ENCODE measurements at places on chromosomes 12 and 14.

GRCh38 chr12:124564232-124564958 is 3.0 kb downstream of the NCOR2 start:
- peaks cover 48% of the 10 kb centered on the region for H3K4me1 ChIP-seq
- no peaks in the 10 kb centered on the region for H3K27me3 ChIP-seq
- H3K36me3 ChIP-seq: peaks cover 2% of the 10 kb centered on the region
- H3K27ac ChIP-seq: peak overlapping the region; percentile 75
- DNase-seq: no peak
- H3K4me3 ChIP-seq: peak overlapping the region; percentile 84

- H3K4me3 ChIP-seq: no peak overlapping the region
- H3K4me1 ChIP-seq: peaks cover 65% of the 10 kb centered on the region
- no peaks in the 10 kb centered on the region for H3K36me3 ChIP-seq
These were observed 107.3 kb downstream of the PPP2R5E start for GRCh38 chr14:63435838-63436237.

DNA sequence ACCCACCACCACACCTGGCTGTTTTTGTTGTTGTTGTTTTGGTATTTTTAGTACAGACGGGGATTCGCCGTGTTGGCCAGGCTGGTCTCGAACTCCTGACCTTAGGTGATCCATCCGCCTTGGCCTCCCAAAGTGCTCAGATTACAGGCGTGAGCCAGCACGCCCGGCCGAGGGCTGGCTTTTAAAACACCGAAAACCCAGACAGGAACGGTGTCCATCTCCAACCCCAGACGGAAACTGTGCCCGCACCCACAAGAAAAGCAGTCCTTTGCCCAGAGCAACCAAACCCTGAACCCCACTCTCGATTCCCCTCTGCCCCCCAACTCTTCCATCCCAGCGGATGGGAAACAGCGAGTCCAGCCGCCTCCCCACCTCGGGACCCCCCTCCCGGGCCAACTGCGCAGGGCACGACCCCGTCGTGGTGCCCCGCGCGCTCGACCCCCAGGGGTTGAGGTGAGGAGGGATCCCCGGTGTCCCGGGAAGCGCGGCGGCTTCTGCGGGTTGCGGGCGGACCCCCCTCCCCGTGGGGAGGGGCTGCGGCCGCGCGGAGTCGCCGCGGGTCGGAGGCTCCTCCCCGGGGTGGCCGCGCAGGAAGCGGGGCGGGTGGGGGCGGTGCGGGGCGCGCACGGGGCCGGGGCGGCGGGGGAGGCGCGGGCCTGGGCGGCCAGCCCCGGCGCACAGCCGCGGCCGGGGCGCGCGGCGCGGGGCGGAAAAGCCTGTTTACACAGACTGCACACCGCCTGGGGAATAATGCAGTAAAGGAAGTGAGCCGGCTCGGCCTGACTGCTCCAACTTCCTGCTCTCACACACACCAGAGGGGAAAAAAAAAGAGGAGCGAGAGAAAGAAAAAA is at the start of gene ELK3:
TSS of gene ELK3 (plus strand) at position 651 of the 851 bp plus-strand sequence.
- peak within 1 kb of the TSS; percentile 99 for H3K4me3 ChIP-seq
- peaks cover 19% of the 10 kb centered on the region for H3K4me1 ChIP-seq
- no peaks in the 10 kb centered on the region for H3K36me3 ChIP-seq
- H3K27me3 ChIP-seq: no peaks in the 10 kb centered on the region

- H3K4me1 ChIP-seq: peaks cover 3% of the 10 kb centered on the region
- no peaks in the 10 kb centered on the region for H3K27me3 ChIP-seq
- H3K4me3 ChIP-seq: no peak overlapping the region
- no peak overlapping the region for H3K27ac ChIP-seq
- H3K36me3 ChIP-seq: no peaks in the 10 kb centered on the region
These were observed 27.7 kb upstream of the LTA4H start for GRCh38 chr12:96063046-96063445.

- peak; percentile 20 for DNase-seq
- no peak overlapping the region for H3K4me3 ChIP-seq
- no peak overlapping the region for H3K27ac ChIP-seq
- H3K4me1 ChIP-seq: peaks cover 23% of the 10 kb centered on the region
- no peaks in the 10 kb centered on the region for H3K36me3 ChIP-seq
- peaks cover 3% of the 10 kb centered on the region for H3K27me3 ChIP-seq
These were observed 153.1 kb upstream of the CCND2 start for GRCh38 chr12:4120316-4120917.

- peaks cover 41% of the 10 kb centered on the region for H3K4me1 ChIP-seq
- DNase-seq: no peak
- no peaks in the 10 kb centered on the region for H3K36me3 ChIP-seq
- no peaks in the 10 kb centered on the region for H3K27me3 ChIP-seq
These were observed 231.2 kb upstream of the PLEKHG7 start for GRCh38 chr12:92471551-92471950.

DNA sequence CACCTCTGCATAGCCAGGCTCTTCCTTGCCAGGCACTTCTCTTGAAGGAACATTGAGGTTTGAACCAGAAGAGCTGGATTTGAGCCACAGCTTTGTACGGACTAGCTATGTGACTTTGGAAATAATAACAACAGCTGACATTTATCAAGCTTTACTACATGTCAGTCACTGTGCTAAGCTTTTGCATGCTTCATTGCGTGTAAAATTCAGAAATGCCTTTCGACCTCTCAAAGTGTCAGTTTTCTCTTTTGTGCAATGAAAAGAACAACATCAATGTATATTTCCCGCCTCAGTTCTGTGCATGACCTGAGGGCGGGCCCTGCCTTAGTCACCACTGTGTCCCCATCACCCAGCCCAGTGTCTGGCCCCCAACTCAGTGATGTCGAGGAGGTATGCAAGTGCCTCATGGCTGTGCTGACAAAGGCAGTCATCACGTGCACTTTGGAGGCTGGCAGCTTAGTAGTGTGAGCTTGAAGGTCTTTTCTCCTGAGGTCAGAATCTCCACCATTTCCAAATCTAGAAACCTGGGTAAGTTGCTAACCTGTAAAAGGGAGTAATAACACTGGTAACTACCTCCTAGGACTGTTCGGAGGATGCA is 17.9 kb upstream of the AQP2 start:
- no peaks in the 10 kb centered on the region for H3K36me3 ChIP-seq
- H3K4me1 ChIP-seq: peaks cover 3% of the 10 kb centered on the region
- no peak overlapping the region for H3K4me3 ChIP-seq
- H3K27ac ChIP-seq: no peak overlapping the region
- peaks cover 9% of the 10 kb centered on the region for H3K27me3 ChIP-seq

DNA sequence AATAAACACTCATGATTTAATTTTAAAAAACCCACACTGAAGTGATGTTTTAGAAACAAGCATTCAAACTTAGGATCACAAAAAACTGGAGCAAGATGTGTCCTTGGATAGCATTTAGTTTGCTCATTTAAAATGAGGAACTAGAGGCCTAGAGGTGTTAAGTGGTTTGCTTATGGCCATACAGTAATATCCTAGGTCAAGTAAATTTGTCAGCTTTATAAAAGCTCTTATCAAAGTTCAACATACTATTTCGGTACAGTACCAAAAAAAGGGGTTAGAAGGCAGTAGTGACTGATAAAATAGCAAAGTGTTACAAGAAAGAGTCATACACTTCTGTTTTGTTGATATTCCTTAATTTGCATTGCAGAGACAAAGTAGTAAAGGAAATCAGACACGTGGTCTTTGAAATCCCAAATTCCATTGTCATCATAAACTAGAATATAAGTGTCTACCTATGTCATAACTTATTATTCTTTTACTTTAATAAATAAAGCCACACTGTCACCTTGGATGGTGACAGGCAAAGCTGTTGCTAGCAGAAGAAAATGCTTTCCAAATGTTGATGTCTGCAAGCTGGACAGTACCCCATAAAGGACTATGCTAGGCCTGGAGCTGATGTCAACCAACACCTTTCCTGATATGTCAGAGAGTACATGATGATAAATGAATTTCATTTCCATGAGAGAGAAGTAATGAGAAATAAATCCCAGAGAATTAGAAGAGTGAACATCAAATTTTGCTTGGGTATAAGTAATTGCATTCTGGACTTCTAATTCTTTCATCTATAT is 17.6 kb upstream of the SRP54 start:
- no peak overlapping the region for H3K27ac ChIP-seq
- DNase-seq: no peak
- H3K4me3 ChIP-seq: no peak overlapping the region
- H3K4me1 ChIP-seq: peaks cover 8% of the 10 kb centered on the region

- no peak overlapping the region for H3K27ac ChIP-seq
- no peaks in the 10 kb centered on the region for H3K36me3 ChIP-seq
- H3K4me1 ChIP-seq: peaks cover 12% of the 10 kb centered on the region
- no peak overlapping the region for H3K4me3 ChIP-seq
- H3K27me3 ChIP-seq: no peaks in the 10 kb centered on the region
These were observed 88.1 kb downstream of the PPP2R5C start for GRCh38 chr14:101849640-101850039.

- peaks cover 51% of the 10 kb centered on the region for H3K4me1 ChIP-seq
- H3K4me3 ChIP-seq: no peak overlapping the region
- no peak for DNase-seq
- H3K27ac ChIP-seq: peak overlapping the region; percentile 68
These were observed 6.5 kb downstream of the JDP2 start for GRCh38 chr14:75434138-75434889.

DNA sequence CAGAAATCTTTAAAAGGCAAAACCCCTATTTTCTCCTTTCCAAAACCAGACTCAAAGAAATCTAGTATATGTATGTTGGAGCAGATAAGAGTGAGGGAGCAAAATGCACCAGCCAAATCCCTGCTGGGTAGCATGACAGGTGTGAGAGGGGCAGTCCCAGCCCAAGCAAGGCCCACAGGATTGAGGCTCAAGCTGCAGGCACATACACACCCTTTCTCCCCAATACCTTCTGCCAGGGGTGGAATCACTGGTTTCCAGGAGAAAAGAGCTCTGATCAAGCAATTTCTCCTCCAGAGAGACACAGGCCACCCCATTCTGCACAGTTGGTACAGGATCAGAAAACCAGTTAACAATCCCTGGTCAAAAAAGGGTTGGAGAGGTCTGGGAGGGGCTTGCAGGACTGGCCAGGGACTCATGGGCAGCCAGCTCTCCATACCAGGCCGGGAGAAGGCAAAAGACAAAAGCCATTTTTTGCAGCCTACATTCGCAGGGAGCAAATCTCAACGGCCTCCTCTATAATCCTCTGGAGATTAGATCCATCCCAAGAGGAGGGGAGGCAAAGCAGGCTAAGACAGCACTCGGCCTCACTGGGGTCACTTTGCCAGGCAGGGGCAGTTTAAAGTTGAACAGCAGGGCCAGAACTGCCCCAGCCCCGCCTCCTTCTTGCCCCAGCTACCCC is 2.1 kb downstream of the KMT2D start:
- peak overlapping the region; percentile 96 for H3K4me3 ChIP-seq
- DNase-seq: no peak
- no peaks in the 10 kb centered on the region for H3K27me3 ChIP-seq
- peaks cover 45% of the 10 kb centered on the region for H3K4me1 ChIP-seq
- peaks cover 7% of the 10 kb centered on the region for H3K36me3 ChIP-seq

- peaks cover 9% of the 10 kb centered on the region for H3K27me3 ChIP-seq
- no peak overlapping the region for H3K27ac ChIP-seq
- DNase-seq: no peak
- peaks cover 24% of the 10 kb centered on the region for H3K4me1 ChIP-seq
- no peaks in the 10 kb centered on the region for H3K36me3 ChIP-seq
- no peak overlapping the region for H3K4me3 ChIP-seq
These were observed 2.4 kb upstream of the A2M start for GRCh38 chr12:9118158-9118557.

DNA sequence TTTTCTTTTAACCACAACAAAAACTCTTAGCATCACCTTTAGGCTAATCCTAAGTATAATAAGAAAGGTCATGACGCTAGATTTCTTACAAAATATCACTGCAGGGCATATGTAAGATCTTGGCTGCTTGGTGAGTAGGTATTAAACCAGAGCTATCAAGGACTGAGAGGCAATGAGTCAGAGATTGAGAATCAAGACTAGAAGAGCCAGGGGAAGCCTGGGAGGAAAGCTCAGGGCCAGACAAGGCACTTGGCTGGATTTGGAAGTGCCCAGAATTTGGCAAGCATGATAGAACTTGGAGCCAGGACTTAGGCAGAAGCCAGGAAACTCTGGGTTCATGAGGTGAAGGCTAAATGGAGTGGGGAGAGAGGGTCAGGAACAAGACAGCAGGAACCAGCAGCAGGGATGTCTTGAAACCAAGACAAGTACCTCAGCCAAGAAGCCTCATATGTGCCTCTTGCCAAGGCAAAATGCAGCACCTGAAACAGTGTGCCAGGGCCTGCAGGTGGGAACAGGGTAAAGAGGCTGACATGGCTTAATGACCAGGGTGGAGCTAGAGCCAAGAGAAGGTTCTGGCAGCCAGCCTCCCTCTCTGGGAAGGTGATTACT is 49.9 kb downstream of the PTHLH start:
- H3K27ac ChIP-seq: no peak overlapping the region
- no peaks in the 10 kb centered on the region for H3K27me3 ChIP-seq
- peaks cover 11% of the 10 kb centered on the region for H3K4me1 ChIP-seq
- DNase-seq: no peak

- no peaks in the 10 kb centered on the region for H3K36me3 ChIP-seq
- H3K4me1 ChIP-seq: no peaks in the 10 kb centered on the region
- H3K4me3 ChIP-seq: no peak overlapping the region
- no peak for DNase-seq
- no peaks in the 10 kb centered on the region for H3K27me3 ChIP-seq
These were observed 49.5 kb upstream of the DIO3 start for GRCh38 chr14:101511620-101512375.

Data from mesothelial cell of epicardium (in vitro differentiated cells).